ENCODE measurements at places on chromosomes 5 and 9.

- DNase-seq, result no peak
These were observed 62.2 kb downstream of the RNF38 start for GRCh38 chr9:36337865-36338264.

GRCh38 chr9:20186231-20186630 is 397.4 kb upstream of the SLC24A2 start:
- no peak for DNase-seq

DNA sequence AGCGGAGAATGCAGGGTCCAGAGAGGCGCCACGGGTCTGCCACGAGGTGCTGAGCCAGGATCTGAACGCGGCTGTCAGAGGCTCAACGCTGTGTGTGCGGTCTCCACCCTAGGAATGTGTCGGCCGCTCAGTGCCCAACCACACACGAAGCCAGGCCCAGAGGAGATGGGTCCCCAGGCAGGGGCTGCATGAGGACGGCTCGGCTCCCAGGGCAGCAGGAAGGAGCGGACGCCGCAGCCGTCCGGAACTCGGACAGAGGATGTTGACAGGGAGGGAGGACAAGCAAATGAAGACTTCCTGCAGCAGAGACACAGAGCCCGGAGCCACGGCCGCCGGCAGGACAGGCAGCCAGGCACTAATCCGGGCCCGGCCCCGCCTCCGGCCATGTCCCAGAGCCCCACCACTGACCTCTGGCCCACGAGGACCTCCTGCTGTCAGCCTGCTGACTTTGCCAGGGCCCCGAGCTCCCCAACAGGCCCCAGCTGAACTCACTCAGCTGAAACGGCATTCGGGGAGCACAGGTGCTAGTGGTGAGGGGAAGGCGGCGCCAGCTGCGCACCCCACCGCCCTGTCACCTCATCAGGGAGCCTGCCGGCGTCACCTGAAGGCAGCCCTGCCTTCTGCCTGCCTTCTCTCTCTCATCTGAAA is 12.7 kb downstream of the VAV2 start:
- DNase-seq, result peak; percentile 43

DNA sequence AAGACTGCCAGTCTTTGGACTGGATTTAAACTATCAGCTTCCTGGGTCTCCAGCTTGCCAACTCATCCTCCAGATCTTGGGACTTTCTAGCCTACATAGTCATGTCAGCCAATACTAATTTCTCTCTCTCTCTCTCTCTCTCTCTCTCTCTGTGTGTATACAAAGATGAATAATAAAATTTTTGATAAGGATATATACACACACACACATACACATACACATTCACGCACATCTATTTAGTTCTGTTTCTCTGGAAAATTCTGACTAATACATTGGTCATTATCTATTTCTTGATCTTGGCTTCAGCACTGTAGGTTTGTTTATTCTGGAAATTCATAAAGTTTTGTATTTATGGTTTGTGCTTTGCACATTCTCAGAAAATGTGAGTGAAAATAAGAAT is 1606.2 kb upstream of the NUDT12 start:
- no peak for DNase-seq

- DNase-seq, result peak; percentile 43
These were observed 28.1 kb upstream of the OBP2B start for GRCh38 chr9:133237035-133237731.

GRCh38 chr5:9151684-9152427 is 394.0 kb downstream of the SEMA5A start:
- DNase-seq, result no peak

DNA sequence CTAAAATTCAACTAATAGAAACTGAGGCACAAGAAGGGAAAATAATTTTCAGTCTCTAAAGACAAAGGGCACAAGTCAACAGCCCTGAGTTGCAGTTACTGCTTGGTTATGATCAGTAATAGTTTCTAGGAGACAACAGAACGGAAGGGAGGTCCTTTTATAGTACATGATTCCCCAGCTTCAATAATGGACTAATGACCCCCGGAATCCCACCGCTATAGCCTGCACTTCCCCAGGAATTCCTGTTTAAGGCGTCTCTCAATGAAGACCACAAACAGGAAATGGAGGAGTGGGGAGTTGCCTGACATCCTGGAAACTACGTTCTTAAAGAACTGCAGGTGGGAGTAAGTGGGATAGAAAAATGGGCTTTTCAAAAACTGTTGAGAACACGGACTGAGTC is 60.6 kb downstream of the DIAPH1 start:
- no peak for DNase-seq

- no peak for DNase-seq
These were observed 24.5 kb downstream of the CDC42SE2 start for GRCh38 chr5:131288328-131288727.

- DNase-seq, result peak; percentile 69
These were observed 82.4 kb downstream of the ZNF354C start for GRCh38 chr5:179142434-179143198.

DNA sequence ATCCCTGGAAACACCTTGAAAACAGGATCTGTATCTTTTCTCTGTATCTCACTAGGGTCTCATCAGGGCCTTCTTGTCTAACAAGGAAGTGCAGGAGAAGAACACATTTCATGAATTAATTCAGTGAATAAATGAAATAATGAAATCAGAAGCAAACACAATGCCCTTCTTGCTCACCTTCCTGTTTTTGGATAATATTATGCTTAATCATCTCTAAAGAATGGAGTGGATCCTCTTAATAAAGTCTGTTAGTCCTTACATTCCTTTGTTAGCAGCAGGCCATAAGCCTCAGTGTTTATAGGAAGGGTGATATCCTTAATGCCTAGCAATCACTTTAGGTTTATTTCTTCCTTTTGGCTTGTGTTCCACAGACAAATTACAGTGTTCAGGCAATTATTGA is 837.1 kb upstream of the SEMA6A start:
- DNase-seq, result no peak

DNA sequence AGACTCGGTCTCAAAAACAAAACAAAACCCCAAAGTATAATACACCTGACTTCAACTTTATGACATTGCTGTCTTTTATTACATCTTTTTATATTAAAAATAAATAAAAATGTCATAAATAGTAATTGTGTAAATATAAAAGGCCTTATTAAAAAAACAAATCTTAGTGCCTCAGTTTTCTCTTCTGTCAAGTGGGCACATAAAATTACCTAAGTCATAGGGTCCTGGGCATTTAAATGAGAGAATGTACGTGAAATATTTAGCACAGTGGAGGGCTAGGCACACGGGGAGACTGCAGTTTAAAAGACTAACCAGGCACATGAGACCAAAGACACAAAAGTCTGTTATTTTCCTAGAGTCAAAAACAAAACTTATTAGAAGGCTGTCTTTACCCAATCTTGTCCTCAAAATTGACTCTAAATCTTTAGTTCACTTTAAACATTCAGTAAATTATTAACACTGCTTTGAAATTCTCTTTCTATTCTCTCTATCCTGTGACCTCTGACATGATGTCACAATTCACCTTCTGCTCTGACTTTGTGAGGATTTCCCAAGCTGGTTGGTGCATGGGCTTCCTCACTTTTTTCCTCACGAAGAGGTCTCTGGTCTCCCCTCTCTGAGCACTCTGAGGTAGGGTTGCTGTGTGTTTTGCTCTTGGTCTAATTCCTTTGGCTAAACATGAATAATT is 2.5 kb upstream of the RNF14 start:
- DNase-seq, result no peak

GRCh38 chr5:10913841-10914240 is 152.8 kb upstream of the DAP start:
- peak; percentile 83 for DNase-seq

DNA sequence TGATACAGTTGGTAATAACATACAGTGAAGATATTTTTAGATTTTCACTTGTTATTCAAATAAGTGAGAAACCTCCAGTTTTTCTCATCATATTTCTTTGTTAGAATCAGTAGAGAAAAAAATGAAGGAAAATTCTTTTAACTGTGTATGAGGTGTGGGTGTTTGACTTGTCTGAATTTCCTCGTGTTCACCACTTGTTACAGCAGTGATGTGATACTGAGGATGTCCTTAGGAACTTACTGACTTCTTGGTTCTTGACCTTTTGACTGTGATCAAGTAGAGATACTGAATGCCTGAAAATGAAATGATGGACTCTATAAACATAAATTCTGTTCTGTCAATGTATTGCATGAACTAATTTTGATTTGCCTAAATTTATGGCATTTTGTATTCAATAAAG is 10.7 kb downstream of the PBX3 start:
- no peak for DNase-seq
